ENCODE measurements at places on chromosomes 5 and 9.
A peak's percentile ranks its signal among the peaks of the same experiment; 100 is the strongest.

DNA sequence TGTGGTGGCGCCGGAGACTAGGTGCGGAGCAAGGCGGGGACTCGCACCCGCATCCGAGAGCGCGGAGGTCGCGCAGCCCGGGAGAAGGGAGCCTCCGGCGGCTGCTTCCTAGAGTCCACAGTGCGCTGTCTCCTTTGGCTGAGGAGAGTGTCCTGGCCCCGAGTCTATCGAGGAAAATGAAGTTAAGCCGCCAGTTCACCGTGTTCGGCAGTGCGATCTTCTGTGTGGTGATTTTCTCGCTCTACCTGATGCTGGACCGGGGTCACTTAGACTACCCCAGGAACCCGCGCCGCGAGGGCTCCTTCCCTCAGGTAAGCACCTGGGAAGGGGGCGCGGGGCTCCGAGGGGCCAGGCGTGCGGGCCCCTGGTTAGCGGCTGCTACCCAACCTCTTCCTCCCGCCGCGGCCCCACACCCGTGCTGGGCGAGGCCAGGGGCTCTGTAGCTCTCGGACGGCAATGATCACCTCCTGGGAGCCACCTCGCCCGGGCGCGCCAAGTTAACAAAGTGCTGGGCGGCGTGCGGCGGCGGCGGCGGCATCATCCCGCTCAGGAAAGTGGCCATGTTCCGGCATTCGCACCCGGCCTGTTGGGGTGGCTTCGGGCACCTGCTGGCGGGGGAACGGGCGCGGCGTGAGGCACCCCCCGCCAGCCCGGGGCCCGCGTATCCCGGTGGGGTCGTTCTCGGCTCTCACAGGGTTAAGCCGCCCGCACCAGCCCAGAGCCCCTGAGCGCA, 681 bp downstream of the MAN2A1 start:
- DNase-seq, result peak; percentile 31

- peak; percentile 19 for DNase-seq
Measured at GRCh38 chr5:80128141-80128540, 93.0 kb downstream of the THBS4 start.

- DNase-seq, result peak; percentile 41
Measured at GRCh38 chr9:21155501-21155900, 11.0 kb downstream of the IFNA21 start.

- DNase-seq, result no peak
Measured at GRCh38 chr9:23743036-23743435, 83.0 kb downstream of the ELAVL2 start.

DNA sequence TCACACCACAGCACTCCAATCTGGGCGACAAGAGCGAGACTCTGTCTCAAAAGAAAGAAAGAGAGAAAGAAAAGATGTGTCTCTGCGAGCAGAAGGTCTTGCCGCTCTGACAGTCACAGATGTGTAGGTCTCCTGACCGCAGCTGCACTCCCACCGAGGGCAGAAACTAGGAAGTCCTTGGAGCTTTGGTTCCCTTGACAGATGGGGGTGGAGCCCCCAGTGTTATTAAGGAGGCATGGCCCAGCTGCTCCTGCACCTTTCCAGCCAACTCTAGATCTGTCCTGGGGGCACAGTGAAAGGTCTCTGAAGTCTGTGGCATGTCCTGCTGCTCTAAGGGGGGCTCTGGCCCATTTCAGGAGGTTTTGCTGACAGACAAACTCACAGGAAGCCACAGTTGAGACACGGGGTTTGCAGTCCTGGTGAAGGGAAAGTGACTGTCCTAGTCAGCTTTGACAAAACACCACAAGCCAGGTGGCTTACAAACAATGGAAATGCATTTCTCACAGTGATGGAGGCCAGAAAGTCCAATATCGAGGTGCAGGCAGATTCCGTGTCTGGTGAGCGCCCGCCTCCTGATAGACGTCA, 9.0 kb upstream of the DIPK1B start:
- no peak for DNase-seq

DNA sequence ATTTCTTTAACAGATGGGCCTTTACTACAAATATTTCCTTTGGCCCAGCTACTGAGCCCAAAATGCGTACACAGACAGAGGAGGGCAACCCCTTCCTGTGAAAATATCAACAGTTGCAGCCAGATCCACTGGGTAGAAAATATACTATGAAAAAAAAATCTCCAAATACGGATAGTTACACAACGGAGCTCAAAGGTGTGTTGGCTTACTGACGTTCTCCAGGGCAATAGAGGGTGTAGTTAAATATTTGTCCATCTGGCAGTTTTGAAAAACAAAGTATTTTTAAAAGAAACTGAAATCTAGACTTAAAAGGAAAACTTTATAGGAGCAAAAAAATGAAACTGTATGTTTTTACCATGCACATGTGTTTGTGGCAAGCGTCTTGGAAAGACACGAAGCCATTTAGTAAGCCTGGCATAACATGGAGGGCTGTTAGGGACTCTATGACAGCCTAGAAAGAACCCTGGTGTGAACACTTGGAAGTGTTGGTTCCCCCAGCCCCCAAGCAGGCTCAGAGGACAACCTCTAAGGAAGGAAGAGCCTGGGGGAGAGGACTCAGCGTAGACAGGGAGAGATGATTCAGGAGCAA, 157.8 kb upstream of the TRPM3 start:
- DNase-seq, result no peak

DNA sequence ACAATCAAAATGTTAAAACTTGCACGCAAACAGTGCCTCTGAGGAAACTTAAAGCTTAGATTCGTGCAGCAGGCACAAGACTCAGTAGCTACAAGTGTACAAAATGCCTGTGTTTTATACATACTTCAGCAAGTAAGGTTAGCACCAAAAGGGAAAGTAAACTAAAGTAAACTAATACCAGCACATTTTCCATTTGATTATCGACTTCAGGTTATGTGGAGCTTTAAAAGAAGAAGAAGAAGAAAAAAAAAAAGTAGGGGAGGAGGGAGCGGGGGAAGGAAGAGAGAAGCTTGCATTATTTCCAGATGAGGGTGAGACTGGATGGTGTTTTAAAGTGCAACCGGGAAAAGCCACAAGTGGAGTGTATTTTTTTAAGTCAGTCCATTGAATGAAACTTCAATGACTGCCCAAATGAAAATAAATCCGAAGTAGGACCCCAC, 596 bp upstream of the ADAMTS6 start:
- DNase-seq, result peak; percentile 65

DNA sequence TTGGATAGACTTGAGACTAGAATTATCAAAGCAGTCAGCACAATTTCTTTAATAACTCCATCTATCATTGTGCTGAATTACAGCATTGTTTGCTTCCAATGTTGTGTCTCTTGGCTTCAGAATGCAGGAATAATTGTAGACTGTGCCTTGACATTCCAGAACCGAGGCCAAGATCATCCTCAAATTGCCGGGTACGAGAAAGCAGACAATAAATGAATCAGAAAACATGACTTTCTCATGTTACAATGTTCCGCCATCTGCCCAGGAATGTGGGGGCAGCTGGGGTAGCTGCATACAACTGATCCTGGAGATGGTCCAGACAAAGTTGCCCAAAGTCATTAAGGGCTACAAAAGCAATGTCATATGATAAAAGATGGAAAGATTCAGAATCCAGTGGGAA, 206.2 kb upstream of the SGCD start:
- DNase-seq, result peak; percentile 47

DNA sequence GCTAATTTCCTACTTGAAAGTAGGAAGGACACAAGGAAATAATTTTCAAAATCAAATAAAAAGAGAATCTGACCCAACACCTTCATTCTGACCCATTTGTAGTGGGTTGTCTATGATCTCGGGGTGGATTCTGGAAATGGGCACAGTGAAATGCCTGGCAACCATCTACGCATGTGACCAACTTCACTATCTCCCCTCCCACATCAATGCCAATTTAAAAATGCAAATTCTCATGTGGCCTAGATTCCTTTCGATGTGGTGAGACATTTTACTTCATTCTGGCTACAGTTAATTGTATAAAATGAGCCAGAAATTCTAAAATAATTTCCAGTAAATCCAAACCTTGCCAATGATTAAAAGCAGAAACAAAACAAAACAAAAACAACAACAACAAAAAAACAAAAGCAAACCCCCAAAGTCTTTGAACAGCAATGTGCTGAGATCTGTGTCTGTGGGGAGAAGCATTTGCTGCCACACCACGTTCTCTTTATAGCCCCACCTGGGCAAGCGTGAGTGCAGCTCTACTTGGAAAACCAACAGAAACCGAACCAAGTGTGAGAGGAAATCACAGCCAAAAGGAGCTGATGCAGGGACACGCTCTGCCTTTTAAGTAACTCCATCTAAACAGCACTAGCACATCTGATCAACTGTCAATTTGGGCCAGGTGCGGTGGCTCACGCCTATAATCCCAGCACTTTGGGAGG, 59.0 kb downstream of the USP20 start:
- no peak for DNase-seq

DNA sequence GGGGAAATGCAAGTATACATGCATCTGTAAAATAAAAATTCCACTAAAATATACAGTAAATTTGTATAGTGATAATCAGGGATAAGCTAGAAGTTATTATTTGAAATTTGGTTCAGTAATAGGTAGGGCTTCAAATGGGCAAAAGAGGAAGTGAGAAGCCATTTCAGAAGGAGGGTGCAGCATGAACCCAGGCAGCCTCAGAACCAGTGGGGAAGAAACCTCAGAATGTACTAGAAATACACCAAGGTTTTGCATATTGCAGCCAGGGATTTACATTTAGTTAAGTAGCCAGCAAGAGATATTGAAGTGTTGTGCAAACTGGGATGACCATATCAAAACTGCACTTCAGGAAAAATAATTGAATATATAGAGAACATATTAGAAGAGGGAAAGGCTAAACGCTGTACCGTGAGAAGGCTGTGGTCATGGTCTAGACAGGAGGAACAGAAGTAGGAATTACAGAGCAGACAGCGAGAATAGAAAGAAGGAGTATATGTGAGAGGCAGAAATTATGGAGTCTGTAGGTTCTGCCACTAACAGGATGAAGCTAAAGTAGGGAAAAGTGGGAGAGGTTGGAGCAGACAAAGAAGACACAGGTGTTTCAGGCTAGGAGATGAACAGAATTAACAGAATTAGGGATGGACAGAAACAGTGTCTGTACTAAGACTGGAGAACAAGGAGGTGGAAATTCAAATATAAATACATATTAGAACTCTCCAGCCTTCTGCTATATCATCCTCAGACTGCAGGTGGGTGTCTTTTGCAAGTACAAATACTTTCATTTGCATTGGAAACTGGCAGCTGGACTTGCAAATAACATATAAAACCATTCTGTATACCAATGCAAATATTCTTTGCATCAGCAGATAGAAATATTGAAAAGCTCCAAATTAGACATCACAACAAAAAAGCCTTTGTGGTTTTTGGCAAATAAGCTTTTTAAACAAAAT, 335.6 kb downstream of the ZNF608 start:
- peak; percentile 28 for DNase-seq

- no peak for DNase-seq
Measured at GRCh38 chr5:56085193-56085592, 90.4 kb upstream of the IL6ST start.

DNA sequence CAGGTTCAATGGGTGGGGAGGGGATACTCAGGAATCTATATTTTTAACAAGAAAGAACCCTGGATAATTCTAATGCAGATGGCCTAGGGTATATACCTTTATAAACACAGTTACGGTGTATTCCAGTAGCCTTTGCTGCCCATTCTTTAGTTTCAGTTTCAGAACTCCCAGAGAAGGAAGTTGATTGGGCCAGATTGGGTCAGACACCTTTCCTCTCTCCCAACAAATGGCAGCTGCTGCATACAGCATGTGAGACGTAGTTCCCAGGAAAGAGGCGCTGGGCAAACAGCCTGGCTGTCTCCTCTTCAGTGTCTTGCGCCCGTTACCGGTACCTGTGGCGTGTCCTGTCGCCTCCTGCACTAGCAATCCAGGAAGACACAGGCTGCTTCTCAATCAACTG, 20.4 kb downstream of the ACO1 start:
- no peak for DNase-seq

DNA sequence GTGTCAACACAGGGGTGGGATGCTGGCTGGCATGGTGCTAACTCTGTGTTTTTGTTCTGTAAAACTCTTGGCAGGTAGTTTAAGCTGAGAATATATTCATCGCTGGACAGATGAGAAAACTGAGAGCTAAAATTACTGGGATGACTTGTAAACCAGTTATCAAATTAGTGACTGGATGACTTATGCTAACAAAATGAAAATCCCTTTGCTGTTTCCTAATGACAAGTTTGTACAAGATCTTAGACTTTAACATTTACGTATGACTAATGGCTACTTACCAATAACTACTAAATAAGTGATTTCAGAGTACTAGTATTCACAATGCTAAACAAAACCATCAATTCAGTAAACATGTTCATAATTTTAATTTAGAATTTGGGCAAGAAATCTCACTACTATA, 854.8 kb upstream of the ARRDC3 start:
- no peak for DNase-seq

GRCh38 chr5:159209438-159210209, at the start of gene RNF145:
Gene RNF145, minus strand, starts transcription at chr5:159209553. Its CDS starts 5,936 bp downstream, at chr5:159203617.
- DNase-seq, result peak; percentile 83

- DNase-seq, result no peak
Measured at GRCh38 chr5:39843767-39844166, 419.0 kb upstream of the DAB2 start.

- DNase-seq, result no peak
Measured at GRCh38 chr9:105083256-105083655, 155.3 kb upstream of the ABCA1 start.

GRCh38 chr5:93151121-93151520, 429.9 kb downstream of the NR2F1-AS1 start:
- DNase-seq, result peak; percentile 55

DNA sequence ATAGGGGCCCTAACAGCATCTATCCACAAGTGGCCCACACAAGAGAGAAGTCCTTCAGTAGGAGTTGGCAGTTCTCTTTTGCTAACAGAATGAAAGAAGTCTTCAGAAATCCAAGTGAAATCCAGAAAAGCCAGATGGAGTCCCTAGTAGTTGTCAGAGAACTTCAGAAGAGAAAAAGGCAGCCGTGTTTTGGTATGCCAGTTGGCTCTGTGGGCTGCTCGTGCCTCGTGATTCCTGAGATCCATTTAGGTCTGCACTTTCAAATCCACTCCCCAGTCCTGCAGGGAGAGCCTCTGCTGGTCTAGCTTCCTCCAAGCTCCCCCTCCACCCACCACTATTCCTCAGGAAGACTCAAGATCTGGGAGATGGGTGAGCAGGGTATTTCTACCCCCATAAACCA, 69.0 kb downstream of the CFAP90 start:
- no peak for DNase-seq

GRCh38 chr9:21465859-21466518, 16.1 kb downstream of the IFNE start:
- peak; percentile 69 for DNase-seq

GRCh38 chr5:132473668-132474067, 16.9 kb downstream of the IRF1 start:
- no peak for DNase-seq

DNA sequence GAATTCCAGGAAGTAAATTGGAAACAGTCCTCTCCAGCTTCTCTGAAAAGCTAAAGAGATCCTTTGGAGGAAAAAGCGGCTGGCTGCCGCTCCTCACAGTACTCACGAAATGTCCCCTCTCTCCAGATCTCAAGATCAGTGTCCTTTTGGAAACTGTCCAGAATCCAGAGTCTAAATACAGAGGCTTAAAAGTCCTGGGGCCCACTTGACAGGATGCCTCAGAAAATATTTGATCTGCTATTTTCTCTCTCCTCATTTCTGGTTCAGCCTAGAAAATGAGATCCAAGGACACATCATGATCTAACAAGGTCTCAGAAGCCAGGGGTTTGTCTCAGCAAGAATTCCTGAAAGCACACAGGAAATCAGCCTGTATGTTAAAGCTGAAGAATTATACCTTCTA, 7.2 kb downstream of the C1QTNF2 start:
- DNase-seq, result no peak

- DNase-seq, result no peak
Measured at GRCh38 chr9:135705376-135705775, 3.4 kb downstream of the KCNT1 start.
